ENCODE measurements at places on chromosomes 12 and 14.

DNA sequence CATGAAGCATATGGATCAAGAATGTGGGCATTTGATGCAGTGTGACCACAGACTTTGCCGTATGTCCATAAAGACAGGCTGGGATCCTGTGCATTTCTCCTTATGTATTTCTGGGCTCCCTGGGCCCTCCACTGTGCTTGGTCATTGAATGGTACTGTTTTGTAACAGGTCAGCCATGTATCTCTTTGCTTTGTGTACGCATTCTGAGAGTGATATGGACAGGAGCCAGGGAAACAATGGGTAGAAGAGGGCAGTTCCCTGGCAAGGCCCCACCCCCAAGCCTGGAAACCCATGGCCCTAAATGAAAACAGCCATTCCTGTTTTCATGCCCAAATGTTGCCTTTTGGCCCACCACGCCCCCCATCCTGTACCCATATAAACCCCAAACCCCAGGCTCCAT lies 15.2 kb upstream of the FBXO34 start:
- no peak for DNase-seq

GRCh38 chr12:54360717-54361456 lies 3.4 kb downstream of the GPR84 start:
- peak; percentile 50 for DNase-seq

- DNase-seq, result no peak
Measured at GRCh38 chr12:31222620-31223222, 103.2 kb downstream of the SINHCAF start.

DNA sequence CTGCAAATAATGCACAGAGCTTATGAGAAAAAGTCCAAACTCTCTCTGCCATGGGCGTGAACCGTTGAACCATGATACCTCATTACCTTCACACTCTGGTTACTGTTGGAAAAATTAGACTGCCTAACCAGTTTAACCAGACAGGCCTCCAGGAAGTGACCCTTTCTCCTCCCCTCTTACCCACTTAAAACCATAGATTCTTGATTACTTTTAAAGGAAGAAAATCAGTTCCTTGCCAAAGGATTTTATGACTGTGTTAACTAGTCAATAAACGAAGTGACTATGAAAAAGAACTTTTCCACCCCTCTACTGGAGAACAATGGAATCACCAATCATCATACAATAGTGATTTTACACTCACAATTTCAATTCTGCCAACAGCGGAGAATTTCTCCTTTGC lies 254.0 kb upstream of the ATP2B1 start:
- no peak for DNase-seq

DNA sequence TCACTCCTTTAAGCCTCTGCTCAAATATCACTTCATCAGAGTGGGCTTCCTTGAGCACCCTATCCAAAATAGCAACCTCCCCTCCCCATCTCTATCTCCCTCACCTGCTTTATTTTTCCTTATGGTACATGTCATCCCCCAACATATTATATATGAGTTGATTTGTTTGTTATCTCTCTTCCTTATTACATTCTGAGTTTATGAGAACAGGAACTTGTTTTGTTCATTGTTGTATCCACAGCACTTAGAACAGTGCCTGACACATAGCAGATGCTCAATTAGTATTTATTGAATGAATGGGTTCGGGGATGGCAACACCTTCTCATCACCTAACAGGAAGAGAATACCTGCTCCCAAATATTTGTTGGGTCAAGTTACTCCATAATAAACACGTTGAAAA lies 24.6 kb upstream of the SMOC1 start:
- no peak for DNase-seq

DNA sequence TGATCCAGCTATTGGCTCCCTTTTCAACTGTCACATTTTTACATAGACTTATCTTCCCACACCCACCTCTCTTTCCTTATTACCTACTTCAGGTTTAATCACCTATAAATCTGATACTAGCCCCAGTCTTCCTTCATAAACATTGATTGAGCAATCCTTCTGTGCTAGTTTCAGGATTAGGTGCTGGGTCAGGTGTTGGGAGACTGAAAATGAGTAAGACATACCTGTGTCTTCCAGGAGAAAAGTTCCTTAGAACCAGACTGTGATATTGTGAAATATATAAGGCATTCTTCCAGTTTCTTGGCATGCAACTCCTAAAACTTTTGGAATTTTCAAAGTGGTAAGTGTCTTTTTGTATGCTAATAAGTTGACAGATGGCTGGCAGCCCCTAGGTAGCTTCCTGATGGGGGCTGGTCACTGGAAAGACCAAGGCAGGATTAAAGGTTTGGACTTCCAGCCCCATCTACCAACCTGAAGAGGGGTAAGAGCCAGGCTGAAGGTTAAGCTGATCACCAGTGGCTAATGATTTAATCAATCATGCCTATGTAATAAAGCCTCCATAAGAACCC lies 4.6 kb downstream of the ANO6 start:
- no peak for DNase-seq

GRCh38 chr12:11812586-11813437 lies 163.3 kb downstream of the ETV6 start:
- DNase-seq, result peak; percentile 24

- DNase-seq, result no peak
Measured at GRCh38 chr14:32702562-32702961, 236.1 kb upstream of the NPAS3 start.

DNA sequence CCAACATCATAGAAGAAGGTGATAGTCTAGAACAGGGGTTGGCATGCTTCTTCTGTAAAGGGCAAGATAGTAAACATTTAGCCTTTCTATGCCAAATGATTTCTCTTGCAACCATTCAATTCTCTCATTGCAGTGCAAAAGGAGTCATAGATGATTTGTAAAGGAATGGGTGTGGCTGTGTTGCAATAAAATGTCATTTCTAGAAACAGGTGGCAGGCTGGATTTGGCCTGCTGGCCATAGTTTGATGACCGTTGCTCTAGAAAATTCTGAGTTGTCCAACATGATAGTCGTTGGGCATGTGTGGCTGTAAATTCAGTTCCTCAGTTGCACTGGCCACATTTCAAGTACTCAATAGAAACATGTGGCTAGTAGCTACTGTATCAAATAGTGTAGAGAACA lies 21.7 kb downstream of the SMCO2 start:
- no peak for DNase-seq

Data from NCI-H2227 treated with DMSO at 0.1 percent for 48 hours (cell line).